ENCODE measurements at places on chromosomes 16 and 17.

GRCh38 chr16:70687102-70687511 is 1.3 kb upstream of the MTSS2 start:
- DNase-seq, result no peak

- DNase-seq, result no peak
Observed at GRCh38 chr16:935684-936083, 35.1 kb downstream of the LMF1 start.

GRCh38 chr17:66635386-66636045 is 199.4 kb upstream of the CACNG5 start:
- no peak for DNase-seq

GRCh38 chr17:83041305-83041704 is 38.1 kb upstream of the METRNL start:
- DNase-seq, result no peak

GRCh38 chr16:74100395-74101326 is 196.0 kb upstream of the PSMD7 start:
- no peak for DNase-seq

- DNase-seq, result no peak
Observed at GRCh38 chr16:85858984-85859817, 39.8 kb upstream of the IRF8 start.

GRCh38 chr16:23195366-23195978 is 12.9 kb downstream of the SCNN1G start:
- DNase-seq, result no peak

GRCh38 chr16:3025032-3026002 is 1.5 kb downstream of the THOC6 start:
- no peak for DNase-seq
